ENCODE measurements at places on chromosomes 11 and 22.

GRCh38 chr11:34624069-34624468 lies 3.2 kb downstream of the EHF start:
- no peak for DNase-seq

DNA sequence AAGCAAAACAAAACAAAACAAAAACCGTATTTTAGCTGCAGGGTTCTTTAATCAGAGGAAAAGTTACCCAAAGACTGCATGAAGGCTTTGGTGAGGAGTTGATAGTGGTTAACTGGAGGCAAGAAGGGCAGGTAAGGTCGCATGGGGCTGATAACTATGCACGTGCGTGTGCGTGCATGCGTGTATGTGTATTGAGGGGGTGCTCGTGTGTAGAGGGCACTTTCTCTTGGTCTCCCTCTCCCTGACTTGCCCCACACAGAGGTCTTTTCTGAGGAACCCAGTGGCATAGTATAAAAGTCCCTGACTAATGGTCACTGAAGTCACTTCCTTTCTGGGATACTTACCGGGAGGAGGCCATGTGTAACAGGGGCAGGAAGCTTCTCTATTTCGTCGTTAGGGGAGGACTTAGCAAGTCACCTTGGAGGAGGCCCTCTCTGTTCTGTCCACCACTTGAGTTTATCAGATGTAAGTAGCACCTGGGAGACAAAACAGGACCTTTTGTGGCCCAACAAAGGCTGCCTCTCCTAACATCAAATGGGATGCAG lies 20.1 kb upstream of the FCHSD2 start:
- DNase-seq, result no peak

DNA sequence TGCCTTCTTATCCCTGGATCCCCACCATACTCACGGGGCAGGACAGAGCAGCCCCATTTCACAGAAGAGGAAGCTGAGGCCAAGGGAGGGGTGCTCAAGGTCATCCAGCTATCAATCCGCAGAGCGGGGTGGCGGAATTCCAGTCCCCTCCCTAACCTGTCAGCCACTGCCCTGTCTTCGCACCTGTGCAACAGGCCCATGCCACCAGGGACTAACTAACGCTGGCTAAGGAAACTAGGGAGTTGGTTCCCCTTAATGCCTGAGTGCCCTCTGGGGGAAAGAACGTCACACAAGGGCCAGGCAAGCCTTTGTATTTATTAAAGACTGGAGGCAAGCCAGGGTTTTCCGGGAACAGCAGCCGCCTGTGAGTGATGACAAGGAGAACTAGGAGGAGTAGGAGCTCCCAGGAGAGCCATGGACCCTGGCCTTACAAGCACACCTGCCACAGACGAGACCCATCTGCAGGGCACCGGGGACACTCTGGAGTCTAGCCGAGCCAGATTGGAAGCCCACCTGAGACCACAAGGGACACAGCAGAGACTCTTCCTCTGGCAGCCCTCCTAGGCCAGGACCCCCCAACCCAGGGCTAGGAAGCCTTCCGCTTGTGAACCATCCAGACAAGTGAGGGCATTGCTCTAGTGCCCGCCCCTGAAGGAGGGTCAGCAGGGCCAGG lies 64.4 kb downstream of the MYH9 start:
- DNase-seq, result no peak

DNA sequence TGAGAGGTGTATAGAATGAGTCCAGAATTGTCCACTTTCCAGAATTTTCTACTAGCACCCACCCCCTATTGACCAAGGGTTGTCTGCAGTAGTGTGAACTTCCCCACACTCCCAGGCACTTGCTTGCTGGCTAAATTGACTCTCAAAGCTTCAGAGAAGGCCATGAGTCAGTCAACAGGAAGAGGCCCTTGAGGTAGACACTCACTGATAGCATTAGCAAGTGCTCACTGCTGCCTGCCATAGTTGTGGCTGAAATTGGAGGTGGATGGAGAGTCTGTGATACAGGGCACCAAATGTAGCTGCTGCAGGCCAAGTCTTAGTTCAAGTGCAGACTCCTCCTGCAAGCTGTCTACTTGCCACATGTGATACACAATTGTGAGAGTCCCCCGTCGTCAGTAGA lies 156.8 kb downstream of the SPON1 start:
- no peak for DNase-seq

DNA sequence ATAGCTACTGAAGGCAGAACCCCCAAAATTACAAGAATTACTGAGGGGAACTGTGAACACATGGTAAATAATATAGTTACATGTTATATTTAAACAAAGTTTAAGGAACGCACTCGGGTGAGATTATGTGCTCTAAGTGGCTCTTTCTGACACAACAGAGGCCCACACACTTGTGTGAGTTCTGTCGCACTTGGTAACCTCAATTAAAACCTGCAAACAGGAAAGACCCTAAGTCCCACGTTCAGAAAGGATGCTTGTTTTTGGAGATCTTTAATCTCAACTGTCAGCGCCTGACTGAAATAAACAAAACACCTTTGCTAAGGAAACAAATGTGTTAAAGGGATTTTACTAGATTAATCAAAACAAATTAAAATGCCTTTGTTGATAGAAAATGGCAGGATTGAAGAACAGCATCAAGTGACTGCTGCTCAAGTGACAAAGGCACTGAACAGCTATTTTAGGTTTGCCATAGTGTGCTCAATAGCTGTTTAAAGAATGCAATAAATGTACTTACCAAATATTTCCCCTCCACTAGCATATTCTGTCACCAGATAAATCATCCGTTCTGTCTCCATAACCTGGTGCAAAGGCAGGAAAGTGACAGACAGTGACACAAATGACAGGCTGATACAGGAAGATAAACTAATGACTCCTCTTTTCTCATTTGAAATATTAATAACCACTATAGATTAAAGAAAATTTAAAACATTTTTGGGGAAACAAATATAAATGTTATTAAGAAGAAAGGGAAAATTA lies 116.3 kb upstream of the APOA1 start:
- DNase-seq, result no peak

All from stimulated activated CD4-positive, alpha-beta T cell treated with anti-CD3 and anti-CD28 coated beads, Interleukin-12 subunit alpha, Interleukin-12 subunit beta, amount 100 ng/mL, for 24 hours (primary cell).